ENCODE measurements at places on chromosomes 6 and 20.

DNA sequence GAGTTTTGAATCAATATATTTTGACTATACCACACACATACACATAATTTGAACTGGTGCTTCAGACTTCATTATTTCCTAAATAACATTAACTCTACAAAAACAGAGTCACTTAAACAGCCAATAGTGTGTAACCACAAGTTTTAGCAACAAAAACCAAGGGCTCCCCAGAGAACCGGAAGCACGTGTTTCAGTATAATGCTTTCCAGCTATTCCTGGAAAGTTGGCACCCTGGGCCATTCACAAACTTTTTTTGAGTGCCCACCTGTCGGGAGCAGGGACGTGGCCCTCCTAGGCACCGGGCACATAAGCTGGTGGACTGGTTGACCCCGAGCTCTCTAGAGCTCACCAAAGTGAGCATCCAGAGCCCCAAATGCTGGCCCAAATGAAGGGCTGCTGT is 1.9 kb upstream of the SLC35D3 start:
- peaks cover 39% of the 10 kb centered on the region for H3K4me1 ChIP-seq
- peak overlapping the region; percentile 64 for H3K4me3 ChIP-seq
- no peak overlapping the region for H3K27ac ChIP-seq
- H3K36me3 ChIP-seq = peaks cover 5% of the 10 kb centered on the region

DNA sequence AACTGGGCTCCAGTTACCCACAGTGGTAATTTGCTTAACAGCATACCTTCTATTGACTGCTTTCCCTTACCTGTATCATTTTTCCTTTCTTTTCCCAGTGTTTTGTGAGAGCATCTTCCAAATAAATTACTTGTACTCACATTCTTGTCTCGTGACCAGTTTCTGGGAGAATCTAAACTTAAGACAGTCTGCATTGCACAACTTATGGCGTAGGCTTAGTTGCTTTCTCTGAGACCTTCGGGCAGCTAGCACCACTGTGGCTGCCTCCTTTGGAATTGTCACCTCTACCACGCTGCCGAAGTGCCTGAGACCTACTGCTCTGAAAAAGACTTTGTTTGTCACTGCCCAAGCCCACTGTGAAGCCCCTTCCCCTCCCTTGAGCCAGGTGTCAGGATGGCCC is 188.1 kb upstream of the BMP2 start:
- H3K4me1 ChIP-seq = no peaks in the 10 kb centered on the region
- DNase-seq = no peak
- no peak overlapping the region for H3K27ac ChIP-seq
- no peaks in the 10 kb centered on the region for H3K36me3 ChIP-seq
- H3K27me3 ChIP-seq = no peaks in the 10 kb centered on the region

GRCh38 chr6:1600764-1601157 is 9.0 kb upstream of the FOXC1 start:
- no peak for DNase-seq
- H3K4me1 ChIP-seq = peaks cover 23% of the 10 kb centered on the region
- H3K36me3 ChIP-seq = no peaks in the 10 kb centered on the region
- peaks cover 40% of the 10 kb centered on the region for H3K27me3 ChIP-seq

GRCh38 chr6:50891290-50891689 is 72.6 kb downstream of the TFAP2B start:
- H3K27ac ChIP-seq = no peak overlapping the region
- H3K36me3 ChIP-seq = no peaks in the 10 kb centered on the region
- H3K27me3 ChIP-seq = no peaks in the 10 kb centered on the region

GRCh38 chr6:75204217-75204958 is 1.5 kb downstream of the COL12A1 start:
- no peaks in the 10 kb centered on the region for H3K36me3 ChIP-seq
- no peak overlapping the region for H3K4me3 ChIP-seq
- H3K27me3 ChIP-seq = peaks cover 29% of the 10 kb centered on the region
- peaks cover 46% of the 10 kb centered on the region for H3K4me1 ChIP-seq
- DNase-seq = no peak

DNA sequence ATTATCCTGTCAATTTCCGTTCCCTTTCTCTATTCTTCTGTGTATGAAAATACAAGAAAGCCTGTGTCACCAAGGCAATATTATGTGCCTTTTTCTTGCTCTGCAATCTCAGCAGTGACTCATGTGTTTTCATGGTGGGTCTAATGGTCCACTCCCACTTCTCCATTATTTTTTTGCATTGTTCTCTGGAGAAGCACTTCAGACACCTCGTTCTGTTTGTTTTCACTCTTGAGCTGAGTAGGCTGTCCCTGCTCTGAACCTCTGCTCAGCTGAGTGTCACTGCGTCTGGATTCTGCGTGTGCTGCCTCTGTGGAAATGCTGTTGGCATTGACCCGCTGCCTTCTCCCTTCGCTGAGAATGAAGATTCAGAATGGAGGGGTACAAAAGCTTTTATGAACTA is 230.6 kb downstream of the TMEM242 start:
- H3K27me3 ChIP-seq = no peaks in the 10 kb centered on the region
- peaks cover 3% of the 10 kb centered on the region for H3K4me1 ChIP-seq
- H3K4me3 ChIP-seq = no peak overlapping the region
- H3K27ac ChIP-seq = no peak overlapping the region
- H3K36me3 ChIP-seq = peaks cover 6% of the 10 kb centered on the region
- no peak for DNase-seq

- no peak for DNase-seq
- no peaks in the 10 kb centered on the region for H3K4me1 ChIP-seq
- H3K4me3 ChIP-seq = no peak overlapping the region
Observed at GRCh38 chr20:10131732-10132345, 86.8 kb upstream of the SNAP25 start.

GRCh38 chr6:4670290-4670689 is 105.9 kb upstream of the CDYL start:
- H3K36me3 ChIP-seq = no peaks in the 10 kb centered on the region
- no peak overlapping the region for H3K27ac ChIP-seq
- H3K4me1 ChIP-seq = no peaks in the 10 kb centered on the region
- no peak overlapping the region for H3K4me3 ChIP-seq

DNA sequence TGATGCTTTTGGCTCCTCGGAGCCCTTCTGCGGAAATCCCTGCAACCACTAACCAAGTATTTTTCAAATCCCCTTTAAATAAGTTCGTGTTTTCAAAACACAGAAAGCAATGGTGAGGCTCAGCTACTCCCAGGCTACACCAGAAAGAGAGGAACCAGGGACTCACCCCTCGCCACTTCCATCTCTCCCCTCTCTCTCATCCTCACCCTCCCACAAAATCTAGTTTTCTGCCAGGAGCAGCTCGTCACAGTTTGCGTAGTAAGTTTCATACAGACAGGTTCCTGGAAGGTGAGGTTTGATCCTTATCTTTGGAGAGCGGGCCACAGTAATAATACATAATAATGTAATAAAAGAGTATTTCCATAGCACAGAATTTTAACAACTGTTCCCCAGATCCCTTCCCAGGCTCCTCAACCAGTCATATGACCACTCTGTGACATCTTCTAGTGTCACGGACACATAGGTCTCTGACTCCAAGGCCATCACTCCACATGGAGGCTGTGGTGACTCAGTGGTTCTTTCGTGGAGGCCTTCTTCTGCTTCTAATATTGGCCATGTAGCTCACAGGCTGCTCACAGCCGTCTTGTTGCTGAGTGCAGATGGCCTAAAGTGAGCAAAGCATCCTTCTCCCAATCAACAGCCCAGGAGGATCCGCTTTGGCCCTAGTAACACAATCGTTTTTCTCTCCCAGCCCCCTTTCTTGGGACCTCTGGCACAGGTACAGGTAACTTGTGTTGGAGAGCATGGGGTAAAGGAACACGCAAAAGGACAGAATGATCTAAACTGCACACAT is 295.7 kb downstream of the CDC5L start:
- H3K27ac ChIP-seq = no peak overlapping the region
- H3K36me3 ChIP-seq = no peaks in the 10 kb centered on the region
- no peaks in the 10 kb centered on the region for H3K4me1 ChIP-seq
- H3K27me3 ChIP-seq = no peaks in the 10 kb centered on the region
- H3K4me3 ChIP-seq = no peak overlapping the region
- DNase-seq = no peak

DNA sequence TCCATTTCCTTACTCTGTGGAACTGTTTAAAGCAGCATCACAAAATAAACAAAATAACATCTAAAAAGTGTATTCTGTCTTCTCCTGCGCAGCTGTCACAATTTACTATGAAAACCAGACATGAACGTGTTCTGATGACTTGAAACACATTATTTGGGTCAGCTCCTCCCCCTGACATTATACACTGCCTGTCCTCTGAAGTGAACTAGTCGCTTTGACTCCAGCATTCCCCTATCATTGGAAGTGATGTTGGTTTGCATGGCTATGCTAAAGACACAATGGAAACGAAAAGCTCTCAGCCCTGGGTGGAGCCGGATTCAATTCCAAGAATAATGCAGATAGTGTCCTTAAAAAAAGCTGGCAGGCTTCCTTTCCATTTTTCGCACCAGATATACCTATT is 125.9 kb downstream of the FYN start:
- DNase-seq = no peak
- peak overlapping the region; percentile 74 for H3K27ac ChIP-seq
- peaks cover 17% of the 10 kb centered on the region for H3K36me3 ChIP-seq
- peak overlapping the region; percentile 58 for H3K4me3 ChIP-seq
- H3K4me1 ChIP-seq = peaks cover 78% of the 10 kb centered on the region

GRCh38 chr6:154814063-154814462 is 80.8 kb downstream of the SCAF8 start:
- no peaks in the 10 kb centered on the region for H3K4me1 ChIP-seq
- no peak overlapping the region for H3K27ac ChIP-seq
- no peak overlapping the region for H3K4me3 ChIP-seq
- H3K27me3 ChIP-seq = no peaks in the 10 kb centered on the region
- peaks cover 90% of the 10 kb centered on the region for H3K36me3 ChIP-seq

- H3K4me1 ChIP-seq = no peaks in the 10 kb centered on the region
- H3K27ac ChIP-seq = no peak overlapping the region
- no peaks in the 10 kb centered on the region for H3K27me3 ChIP-seq
- no peak overlapping the region for H3K4me3 ChIP-seq
- DNase-seq = no peak
- H3K36me3 ChIP-seq = no peaks in the 10 kb centered on the region
Observed at GRCh38 chr6:5746053-5746758, 260.5 kb downstream of the NRN1 start.

DNA sequence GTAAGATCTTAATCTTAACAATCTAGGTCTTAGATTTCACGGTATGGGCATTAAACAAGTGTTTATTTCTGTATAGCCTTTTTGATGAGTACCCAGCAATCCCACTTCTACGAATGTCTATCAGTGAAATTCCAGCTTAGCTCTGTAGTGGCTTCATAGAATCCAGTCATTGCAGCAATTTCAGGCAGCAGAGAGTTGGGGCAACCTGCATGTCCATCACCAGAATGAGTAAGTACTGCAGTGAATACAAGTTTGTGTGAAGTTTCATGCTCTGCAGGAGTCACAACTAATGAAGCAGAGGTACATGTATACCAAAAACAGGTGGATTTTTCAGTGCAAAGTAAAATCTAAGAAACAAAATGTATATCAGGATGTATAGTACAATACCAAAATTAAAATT is 151.7 kb downstream of the OR2B2 start:
- no peak for DNase-seq
- H3K27ac ChIP-seq = no peak overlapping the region
- H3K4me1 ChIP-seq = peaks cover 15% of the 10 kb centered on the region

GRCh38 chr20:22523499-22524392 is 60.6 kb downstream of the FOXA2 start:
- no peak overlapping the region for H3K27ac ChIP-seq
- H3K4me1 ChIP-seq = no peaks in the 10 kb centered on the region
- H3K27me3 ChIP-seq = no peaks in the 10 kb centered on the region
- DNase-seq = no peak

GRCh38 chr6:13873288-13874190 is 51.2 kb upstream of the RNF182 start:
- peaks cover 10% of the 10 kb centered on the region for H3K4me1 ChIP-seq
- H3K36me3 ChIP-seq = no peaks in the 10 kb centered on the region
- DNase-seq = peak; percentile 71
- no peak overlapping the region for H3K27ac ChIP-seq
- peak overlapping the region; percentile 73 for H3K4me3 ChIP-seq

DNA sequence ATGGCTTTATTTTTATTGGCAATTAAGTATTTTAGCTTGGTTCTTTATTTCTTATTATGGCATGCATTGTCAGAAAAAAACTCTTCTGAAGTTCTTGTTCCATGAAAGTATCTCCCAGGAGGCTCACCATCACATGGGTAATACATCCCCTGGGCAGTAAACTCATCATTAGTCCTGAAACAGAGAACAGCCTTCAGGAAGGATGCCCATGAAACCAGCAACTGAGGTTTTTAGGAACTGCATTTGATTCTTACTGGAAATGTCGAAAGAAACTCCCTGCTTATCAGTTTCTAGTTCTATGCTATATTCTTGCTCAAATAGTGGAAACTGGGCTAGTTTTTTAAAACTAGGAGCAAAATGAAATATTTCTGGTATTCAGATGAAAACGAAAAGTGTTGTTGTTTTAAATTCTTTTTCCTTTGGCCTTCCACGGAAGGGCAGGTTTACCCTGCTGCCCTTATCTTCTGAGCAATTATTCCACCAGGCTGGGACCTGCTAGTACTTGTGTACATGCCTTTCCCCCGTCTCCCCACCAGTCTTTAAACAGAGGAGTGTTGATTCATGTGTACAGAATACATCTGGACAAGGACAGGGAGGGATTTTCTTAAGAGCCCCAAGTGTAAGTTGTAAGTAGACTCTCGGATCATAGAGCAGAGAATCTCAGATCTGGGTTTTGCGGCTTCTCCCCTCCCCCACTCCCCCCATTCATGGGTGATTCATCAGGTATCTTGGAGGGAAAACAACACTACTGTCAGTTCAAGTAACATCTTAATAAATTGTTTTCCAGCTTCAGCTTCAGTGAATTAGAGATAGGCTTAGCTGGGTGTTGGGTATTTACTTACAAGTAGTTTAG is 81.5 kb downstream of the RTN4IP1 start:
- H3K27ac ChIP-seq = peak overlapping the region; percentile 24
- H3K27me3 ChIP-seq = no peaks in the 10 kb centered on the region
- H3K36me3 ChIP-seq = peaks cover 84% of the 10 kb centered on the region
- DNase-seq = no peak

- H3K27ac ChIP-seq = no peak overlapping the region
- DNase-seq = no peak
- no peaks in the 10 kb centered on the region for H3K27me3 ChIP-seq
- no peaks in the 10 kb centered on the region for H3K4me1 ChIP-seq
- H3K4me3 ChIP-seq = no peak overlapping the region
Observed at GRCh38 chr6:56293781-56294180, 46.4 kb upstream of the COL21A1 start.

DNA sequence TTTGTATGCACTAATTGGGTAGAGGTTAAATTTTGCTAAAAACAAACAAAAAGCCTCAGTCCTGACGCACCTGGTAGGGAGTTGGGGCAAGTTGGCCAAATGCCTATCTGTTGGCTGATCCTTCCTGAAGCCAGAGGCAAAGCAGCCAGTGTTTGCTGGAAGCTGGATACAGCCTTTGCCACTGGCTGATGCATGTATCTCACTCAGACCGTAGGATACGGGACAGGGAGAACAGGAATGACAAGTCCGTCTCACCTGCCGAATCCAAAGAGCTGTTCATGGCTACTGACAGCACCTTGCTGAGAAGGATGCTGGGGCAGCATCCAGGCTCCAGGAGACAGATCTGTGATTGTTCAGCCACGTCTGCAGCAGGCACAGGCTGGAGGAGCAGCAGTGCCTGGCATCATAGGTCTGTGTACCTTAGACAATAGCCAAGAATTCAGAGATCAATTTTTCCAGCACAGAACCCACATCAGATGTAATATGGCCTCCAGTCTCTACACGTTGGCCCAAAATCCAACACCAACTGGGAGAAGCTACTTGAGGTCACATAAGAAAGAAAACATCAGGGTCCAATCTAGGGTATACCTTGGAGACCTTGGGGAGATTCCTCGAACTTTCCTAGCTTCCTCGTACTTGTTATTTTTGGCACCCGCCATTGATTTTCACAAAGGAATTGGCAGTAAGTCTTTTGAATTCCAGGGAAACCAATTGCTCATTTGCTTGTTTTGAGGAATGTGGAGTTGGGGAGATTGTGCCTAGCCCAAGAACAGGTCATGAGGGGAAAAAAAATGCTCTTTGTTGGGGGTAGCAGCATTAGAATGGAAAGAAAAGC is 108.5 kb upstream of the ARMC2 start:
- no peaks in the 10 kb centered on the region for H3K4me1 ChIP-seq
- H3K36me3 ChIP-seq = no peaks in the 10 kb centered on the region
- peaks cover under 1% of the 10 kb centered on the region for H3K27me3 ChIP-seq
- DNase-seq = no peak

All from CD4-positive, CD25-positive, alpha-beta regulatory T cell (primary cell).